ENCODE measurements at places on chromosomes 2 and 18. TPM values are rescaled to one million over a fixed set of nuclear protein-coding genes. Genes with fewer than 3 reads are reported as not detected.

Gene BOLL
- not detected for total RNA-seq

Gene HOXD9
- total RNA-seq = not detected

Gene UGT1A4
- total RNA-seq = not detected

Gene POTEC
- total RNA-seq = not detected

Gene GKN1
- total RNA-seq = not detected

Gene CTAGE1
- not detected for total RNA-seq

Gene ATIC
- 49.6 TPM for total RNA-seq

Gene MFSD2B
- total RNA-seq = not detected

Gene GPBAR1
- 4.7 TPM for total RNA-seq

Gene GCG
- not detected for total RNA-seq

Gene HSPD1
- 102 TPM for total RNA-seq

Gene LYG2
- total RNA-seq = not detected

Gene PLGLB1
- 3.1 TPM for total RNA-seq

Gene DSC1
- total RNA-seq = 5.3 TPM

Gene RPRM
- total RNA-seq = 2.3 TPM

Gene PPP1CB
- total RNA-seq = 204 TPM

Gene SKA1
- total RNA-seq = 0.61 TPM

Gene GNLY
- 2.1 TPM for total RNA-seq

Gene PDCD1
- total RNA-seq = 1.4 TPM

Gene ACMSD
- not detected for total RNA-seq

Gene SIX2
- 0.32 TPM for total RNA-seq

Gene GKN2
- total RNA-seq = not detected

Gene IL36RN
- not detected for total RNA-seq

Gene KCNS3
- total RNA-seq = 9.9 TPM

Gene EDAR
- not detected for total RNA-seq

Gene CPO
- not detected for total RNA-seq

Gene LIMS4
- total RNA-seq = 2.8 TPM

All from heart left ventricle (tissue), 16 donors.